ENCODE measurements at places on chromosomes 5 and 9.

DNA sequence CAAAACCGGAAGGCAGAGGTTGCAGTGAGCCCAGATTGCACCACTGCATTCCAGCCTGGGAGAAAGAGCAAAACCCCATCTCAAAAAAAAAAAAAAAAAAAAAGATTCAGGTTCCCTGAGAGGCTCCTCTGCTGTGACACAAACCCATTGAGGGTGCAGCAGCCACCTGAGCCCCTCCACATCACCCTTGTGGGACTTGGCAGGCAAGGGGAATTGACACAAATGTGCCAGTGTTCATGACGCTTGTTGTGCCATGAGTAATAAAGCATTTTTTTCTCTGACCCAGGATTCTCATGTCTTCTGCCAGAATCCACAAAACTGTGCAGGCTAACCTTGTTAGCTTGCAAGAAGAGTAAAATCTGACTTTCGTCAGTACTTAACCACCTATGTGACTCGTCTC, 149.6 kb downstream of the TTC39B start:
- DNase-seq: no peak

GRCh38 chr9:99288830-99289229, 66.7 kb downstream of the SEC61B start:
- DNase-seq: no peak

GRCh38 chr5:94788527-94788926, 170.1 kb downstream of the SLF1 start:
- DNase-seq: no peak

GRCh38 chr9:17063535-17064135, 71.2 kb upstream of the CNTLN start:
- peak; percentile 18 for DNase-seq

DNA sequence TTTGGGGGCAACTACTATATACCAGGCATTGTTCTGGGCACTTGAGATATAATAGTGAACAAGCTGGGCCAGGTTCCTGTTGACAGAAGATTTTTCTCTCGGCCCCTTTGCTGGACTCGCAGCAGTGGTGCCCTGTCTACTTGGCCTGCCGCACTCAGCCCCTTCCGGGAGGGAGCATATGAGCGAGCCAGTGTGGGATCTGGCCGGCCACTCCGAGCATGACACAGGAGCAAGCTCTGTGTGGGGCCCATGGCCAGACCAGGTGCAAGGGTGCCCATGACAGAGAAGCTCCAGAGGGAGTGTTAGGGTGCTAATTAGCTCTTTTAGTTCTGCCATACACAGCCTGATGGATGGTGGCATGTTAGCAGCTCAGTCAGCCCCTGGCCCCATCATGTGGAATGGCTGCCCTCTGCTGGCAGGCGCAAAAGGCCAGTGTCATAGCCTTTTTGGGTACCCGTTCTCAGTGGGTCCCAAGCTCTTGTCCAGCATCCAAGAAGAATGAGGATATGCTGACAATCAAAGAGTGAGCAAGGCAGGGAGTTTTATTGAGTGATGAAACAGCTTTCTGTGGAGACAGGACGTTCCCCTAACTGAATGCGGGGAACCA, 9.3 kb upstream of the KIF4B start:
- no peak for DNase-seq

DNA sequence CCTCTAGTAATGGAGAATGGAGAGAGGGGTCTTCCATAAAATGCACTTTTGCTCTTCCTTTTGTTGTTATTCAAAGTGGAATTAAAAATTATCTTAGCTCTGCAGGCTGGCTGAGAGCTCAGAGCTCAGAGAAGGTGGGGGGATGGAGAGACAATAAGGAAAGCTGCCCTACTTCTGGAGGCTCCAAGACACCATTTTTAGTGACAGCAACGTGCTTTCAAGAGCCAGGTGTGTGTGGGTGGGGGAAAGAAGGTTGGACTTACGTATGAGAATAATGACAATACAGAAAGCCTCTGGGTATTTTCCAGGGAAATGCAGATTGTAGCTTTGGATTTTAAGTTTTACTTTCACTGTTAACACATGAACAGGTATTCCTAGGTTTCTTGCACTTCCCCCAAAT, 173.9 kb downstream of the TRPM3 start:
- no peak for DNase-seq

DNA sequence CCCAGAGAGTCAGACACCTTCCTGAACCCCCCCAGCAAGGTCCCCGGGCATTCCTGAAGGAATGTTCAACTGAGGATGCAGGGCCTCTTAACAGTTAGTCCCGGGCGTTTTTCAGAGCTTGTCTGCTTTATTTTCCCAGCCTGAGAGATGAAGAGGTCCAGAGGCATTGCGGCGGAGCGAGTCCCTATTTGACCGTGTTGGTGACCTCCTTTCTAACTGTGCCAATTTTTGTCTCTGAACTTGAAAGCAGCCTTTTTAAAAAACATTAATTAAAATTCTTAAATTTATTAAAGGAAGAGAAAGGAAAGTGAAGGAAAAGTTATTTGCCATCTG, 433 bp upstream of the PTAR1 start:
- DNase-seq: no peak

DNA sequence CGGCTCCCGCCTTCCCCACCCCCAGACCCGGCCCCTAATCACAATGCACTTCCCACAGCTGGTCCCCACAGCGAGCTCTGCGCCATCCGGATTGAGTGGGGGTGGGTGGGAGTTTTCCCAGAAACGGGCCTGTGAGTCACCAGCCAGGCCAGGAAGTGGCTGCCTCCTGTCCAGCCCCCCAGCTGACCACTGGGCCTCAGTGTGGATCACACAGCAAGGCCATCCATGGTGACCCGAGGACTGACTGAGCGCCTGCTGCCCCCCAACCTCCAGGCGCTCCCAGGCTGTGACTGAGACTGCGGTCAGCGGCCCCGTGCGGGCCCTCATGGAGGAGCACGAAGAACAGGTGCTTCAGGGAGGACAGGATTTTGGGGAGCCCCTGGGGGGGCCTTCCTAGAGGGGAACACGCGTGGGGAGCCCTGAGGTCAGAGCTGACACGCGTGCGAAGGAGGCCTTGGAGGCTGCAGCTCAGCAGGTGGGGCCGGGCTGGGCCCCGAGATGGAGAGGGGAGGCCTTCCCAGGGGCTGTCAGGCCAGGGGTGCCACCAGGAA, 48.3 kb upstream of the EGFL7 start:
- no peak for DNase-seq

- DNase-seq: peak; percentile 7
Measured at GRCh38 chr9:113737517-113738271, 138.4 kb upstream of the ZNF618 start.

DNA sequence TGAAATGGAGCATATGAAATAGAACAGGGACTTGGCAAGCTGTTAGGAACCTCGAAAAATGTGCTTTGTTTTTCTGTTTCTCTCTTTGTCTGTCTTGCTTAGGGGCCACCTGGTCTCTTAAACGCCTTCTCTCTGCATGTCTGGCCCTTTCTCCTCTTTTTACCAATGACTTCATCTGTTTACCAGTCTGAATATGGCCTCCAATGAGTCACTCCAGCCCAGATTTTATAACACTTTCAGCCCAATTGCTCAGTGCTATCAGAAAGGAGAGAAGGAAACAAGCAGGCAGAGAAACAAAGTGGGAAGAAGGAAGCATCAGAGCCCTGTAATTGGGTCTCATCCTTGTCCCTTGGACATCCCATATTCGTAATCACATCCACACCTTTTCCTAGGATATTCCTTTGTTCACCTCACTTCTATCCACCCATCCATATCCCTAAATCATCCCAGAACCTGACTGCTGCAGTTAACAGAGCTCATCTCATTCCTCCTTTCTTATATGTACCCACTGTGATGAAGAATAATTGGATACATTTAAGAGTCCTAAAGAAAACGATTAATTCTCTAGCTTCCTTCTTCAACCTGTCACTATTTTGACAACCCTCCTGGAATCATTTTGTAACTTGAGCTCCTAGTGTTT, 151.8 kb upstream of the GPR151 start:
- DNase-seq: peak; percentile 19

- DNase-seq: no peak
Measured at GRCh38 chr9:25461416-25461815, 216.8 kb downstream of the TUSC1 start.

- DNase-seq: no peak
Measured at GRCh38 chr9:122015170-122015821, 77.8 kb downstream of the TTLL11 start.

- no peak for DNase-seq
Measured at GRCh38 chr5:139079991-139080610, 118.1 kb downstream of the SIL1 start.

DNA sequence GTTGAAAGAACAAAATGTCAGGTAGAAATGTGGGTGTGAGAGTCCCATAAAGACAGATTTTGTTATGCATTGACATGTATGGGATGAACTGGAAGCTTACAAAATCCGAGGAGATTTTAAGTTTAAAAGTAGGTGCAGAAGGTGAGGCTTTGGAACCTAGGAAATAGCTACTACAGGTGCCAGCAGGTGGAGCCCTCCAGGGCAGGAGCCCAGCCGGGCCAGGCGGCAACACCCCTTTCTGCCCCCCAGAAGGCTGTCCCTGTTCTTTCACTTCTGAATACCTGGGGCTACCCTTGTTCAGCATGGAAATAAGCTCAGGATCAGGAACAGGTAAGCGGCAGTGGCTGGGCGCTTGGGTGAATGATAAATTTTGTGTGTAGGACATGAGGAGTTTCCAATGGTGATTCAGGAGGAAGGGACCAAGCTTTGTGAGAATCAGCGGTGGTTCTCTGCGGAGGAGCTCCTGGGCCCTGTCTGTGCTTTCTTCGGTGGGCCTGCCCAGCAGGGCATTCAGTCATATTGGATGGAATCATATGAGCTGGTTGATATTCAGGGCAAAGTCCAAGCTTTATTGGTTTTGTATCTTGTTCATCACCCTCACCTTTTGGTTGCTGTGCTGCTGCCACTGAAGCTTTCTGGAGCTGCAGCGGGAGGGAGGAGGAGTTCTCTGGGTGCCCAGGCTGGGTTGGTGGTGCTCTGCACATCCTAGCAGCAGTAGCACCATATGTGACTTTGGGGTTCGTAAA, 12.3 kb downstream of the PCBD2 start:
- DNase-seq: no peak

GRCh38 chr9:74755355-74755754, 132.4 kb downstream of the TRPM6 start:
- DNase-seq: no peak

GRCh38 chr5:168768172-168768571, 189.0 kb upstream of the PANK3 start:
- DNase-seq: no peak

DNA sequence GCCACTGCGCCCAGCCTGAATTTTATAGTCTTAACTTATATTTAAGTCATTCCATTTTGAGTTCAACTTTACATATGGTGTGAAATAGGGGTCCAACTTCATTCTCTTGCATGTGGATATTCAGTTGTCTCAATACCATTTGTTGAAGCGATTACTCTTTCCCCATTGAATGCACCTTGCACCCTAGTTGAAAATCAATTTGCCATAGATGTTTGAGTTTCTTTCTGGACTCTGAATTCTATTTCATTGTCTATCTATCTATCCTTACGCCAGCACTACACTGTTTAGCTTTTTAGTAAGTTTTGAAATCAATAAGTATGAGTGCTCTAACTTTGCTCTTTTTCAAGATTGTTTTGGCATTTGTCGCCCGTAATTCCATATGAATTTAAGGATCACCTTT, 49.8 kb downstream of the TMOD1 start:
- DNase-seq: no peak

DNA sequence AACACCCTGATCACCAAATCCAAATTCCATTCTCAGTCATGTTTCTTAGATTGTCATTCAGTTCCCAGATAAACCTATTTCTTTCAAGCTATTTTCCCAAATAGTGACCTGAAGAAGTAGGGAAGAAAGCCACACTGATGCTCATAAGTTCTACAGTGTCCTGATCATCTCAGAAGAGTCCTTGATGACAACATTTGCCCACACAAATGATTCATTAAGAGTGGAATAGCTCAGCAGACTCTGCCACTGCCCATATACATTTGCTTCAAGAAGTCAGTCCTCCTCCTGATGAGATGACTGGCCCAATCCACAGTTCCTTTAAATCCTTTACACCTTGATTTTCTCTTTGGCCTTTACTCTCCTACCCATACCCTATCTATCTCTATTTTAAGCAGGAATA, 283.7 kb upstream of the NR4A3 start:
- no peak for DNase-seq

DNA sequence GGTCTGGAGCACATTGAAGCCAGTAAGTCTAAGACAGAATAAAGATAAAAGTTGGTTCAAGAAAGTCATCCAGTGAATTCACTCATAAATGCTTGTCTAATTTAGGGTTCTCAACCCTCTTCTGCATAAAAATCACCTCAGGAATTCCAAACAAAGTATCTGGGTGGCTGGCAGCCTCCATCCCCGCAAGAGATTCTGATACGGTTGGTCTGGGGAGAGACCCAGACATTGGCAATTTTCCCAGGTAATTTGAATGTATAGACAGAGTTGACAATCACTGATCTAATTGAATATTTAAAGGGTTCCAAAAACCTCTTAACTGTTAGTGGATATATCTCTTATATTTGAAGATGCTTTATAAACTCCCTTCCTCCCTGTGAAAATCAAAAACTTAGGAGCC, 14.9 kb downstream of the ADAMTSL1 start:
- DNase-seq: no peak

DNA sequence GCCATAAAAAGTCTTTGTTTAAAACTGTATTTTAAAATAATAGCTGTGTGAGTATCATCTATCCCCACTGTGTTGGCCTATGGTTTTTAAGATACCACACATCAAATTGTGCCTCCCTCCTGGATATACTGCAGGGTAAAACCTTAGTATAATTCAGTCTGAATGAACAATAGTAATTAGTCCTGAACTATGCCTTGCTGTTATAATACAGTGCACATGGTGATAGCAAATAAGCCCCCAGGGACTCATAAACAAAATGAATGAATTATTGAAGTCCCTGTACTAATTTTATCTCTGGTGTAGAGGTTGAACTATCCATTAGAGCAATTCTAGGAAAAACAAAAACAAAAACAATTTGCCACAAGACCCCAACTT, 142.7 kb upstream of the ADAMTSL1 start:
- DNase-seq: no peak

- no peak for DNase-seq
Measured at GRCh38 chr9:35529161-35529823, 39.4 kb downstream of the RUSC2 start.

DNA sequence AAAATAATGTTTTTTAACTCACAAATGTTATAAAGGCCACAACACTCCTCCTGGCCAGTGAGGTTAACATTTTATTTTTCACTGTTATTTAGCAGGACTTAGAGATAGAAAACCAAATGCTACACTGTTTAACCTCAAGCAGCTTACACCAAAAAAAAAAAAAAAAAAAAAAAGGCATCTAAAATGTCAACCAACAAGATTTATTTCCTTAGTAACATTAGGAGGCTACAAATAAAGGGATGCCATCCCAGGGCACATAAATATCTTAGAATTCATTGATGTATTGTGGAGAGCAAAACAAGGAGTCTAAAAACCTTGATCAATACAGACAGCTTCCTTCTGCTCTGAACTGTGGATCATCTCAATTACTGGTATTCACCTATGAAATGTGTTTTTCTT, 53.7 kb downstream of the ELAVL2 start:
- DNase-seq: no peak

DNA sequence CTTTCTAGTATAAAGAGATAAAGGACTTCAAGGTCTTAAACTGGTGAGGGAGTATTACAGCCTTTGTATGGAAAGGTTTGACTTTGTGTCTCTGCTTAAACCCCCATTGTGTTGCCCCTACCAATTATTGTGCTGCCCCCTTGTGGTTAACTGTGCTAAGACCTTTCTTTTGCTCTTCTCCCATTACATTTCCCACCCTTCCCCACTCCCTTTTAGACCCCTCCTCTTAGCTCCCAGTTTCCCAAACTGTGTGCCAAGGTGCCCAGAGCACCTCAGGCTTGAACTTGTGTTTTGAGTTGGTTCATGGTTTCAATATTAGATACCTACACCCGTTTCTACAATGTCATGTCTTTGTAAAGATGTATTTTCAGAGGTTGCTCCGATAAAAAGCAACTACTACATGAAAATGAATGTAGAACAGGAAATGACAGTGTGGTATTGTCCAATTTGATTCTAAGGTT, 2.9 kb downstream of the JAK2 start:
- DNase-seq: peak; percentile 28

All from DMS153 (cell line).